ENCODE measurements at places on chromosomes 4 and X.

- no peak for DNase-seq
These were observed 79.4 kb upstream of the HELT start for GRCh38 chr4:184938871-184939270.

DNA sequence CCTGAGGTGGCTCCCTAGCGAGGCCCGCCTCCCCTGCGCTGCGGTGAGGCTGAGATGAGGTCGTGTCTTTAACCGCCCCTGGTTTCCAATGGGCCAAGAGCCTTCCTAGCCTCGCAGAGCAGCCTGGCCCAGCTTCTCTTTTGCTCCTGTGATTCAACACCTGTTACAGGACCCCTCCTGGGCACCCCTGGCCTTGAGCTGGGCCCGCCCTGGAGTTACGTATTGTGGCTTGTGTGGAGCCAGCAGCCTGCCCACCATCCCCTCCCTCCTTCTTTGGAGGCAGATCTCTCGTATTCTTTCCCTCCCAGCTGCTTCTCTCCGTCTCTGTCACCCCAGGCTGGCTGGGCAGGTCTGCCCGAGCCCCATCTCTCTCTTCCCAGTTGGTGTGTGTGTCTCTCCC, 19.3 kb upstream of the UBA1 start:
- DNase-seq = no peak

GRCh38 chr4:83885256-83886182, 349.6 kb downstream of the GPAT3 start:
- DNase-seq = no peak

DNA sequence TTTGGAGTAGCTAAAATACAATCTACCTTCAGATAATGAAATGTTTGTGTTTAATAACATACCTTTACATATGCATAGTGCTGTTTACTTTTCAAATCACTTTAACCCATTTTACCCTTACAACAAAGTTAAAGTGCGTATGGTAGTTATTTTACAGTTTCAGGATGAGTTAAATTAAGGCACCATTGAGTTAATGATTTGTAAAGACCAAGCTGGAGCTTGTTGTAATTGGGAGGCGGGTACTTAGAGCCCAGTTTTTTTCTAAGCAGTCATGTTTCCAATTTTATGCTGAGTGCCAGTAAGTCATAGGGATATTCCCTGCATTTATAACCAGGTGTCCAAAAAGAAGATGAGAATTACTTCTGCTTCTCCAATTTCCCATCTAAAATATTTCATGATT, 84.2 kb upstream of the NRK start:
- DNase-seq = no peak

GRCh38 chr4:61605984-61606383, 405.9 kb downstream of the ADGRL3 start:
- DNase-seq = no peak

DNA sequence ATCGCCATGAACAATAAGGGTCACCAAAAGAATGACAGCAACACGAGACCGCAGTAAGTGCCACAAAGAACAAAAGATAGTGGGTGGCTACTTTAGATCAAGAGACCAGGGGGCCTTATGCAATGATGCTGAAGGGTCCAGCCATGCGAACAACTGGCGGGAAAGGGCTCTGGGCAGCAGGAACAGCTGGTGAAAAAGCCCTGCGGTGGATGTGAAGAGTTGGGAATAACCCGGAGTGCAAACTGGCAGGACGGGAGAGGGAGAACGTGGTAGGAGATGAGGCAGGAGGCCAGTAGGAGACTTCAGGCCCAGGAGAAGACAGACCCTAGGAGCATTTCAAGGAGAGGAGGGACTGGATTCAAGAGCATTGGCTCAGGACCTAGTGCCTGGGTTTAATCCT, 120.2 kb downstream of the AFAP1 start:
- DNase-seq = no peak

DNA sequence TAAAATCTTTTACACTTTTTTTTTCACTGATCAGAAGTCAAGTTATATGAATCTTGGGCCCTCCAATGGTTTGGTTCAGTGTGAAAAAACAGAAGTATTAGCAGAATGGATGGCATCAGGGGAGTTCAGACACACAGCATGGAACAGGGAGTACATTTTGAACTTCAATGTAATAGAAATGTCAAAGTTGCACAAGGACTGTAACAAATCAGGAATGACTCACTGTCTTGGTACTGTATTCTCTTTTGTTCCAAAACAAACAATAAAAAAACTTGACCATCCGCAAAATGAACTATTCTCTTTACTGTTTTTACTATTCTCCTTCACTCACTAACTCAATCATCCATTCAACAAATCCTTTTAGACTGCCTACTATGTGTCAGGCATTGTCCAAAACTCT, 401.0 kb downstream of the FSTL5 start:
- DNase-seq = no peak

DNA sequence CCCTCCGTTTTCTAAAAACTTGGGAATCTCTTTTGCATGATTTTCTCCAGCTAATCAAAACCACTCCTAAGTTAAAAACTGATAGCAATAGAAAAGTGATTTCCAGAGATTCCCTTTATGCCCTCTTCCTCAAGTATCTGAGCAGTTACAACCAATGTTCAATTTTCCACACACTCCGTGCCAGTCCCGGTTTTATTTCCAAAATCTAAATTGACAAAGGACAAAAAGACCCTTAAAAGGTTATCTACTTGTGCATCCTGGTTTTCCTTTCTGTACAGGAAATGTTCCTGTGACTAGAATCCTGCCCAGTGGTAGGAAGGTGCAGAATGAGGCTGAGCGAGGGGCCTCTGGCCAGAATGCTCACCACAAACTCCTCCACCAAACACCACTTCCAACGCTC, 1.3 kb downstream of the SFRP2 start:
- no peak for DNase-seq

DNA sequence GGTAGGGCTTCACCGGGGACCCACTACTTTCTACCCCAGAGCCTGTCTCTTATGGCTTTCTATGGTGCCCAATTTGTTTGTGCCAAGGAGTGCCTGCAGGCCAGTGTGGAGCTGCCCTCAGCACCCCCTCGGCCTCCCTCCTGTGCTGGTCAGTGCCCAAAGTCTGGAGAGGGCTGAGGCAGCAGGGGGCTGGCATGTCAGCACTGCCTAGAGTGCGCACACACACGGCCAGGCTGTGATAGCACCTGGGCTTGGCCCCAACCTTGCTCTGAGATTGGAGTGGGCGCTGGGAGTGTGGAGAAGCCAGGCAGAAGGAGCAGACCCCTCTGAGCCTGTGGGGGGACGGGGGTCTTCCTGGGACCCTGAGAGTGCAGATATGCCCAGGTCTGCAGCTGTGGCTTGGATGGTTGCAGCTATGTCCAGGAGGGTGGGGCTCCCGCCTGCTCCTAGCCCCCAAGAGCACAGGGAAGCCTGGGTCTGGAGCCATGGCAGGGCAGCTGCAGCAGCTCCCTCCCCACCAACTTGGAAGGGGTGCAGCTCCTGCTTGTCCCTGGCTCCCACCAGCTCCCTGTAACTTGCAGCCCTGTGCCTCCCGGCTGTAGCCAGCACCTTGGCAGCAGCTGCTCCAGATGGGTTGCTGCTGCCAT, 46.3 kb downstream of the GAGE1 start:
- DNase-seq = no peak

DNA sequence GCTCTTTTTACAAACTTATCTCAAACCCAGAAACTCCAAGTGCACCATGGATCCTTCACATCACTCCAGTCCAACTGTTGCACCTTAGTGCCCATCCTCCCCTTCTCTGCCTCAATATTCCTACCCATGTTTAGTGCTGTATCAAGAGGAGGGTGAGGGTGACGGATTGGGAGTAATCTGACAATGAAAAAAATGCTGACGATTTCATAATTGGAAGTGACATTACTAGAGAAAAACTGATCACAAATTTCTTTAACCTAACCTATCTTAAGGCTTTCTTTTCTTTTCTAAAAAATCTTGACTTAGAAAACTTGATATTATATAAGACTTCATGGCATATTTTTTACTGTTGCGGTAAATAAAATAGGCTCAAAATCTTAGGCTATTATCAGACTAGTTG, 1.5 kb upstream of the DCAF12L2 start:
- DNase-seq = no peak

GRCh38 chrX:3362956-3363355, 16.5 kb upstream of the MXRA5 start:
- no peak for DNase-seq

DNA sequence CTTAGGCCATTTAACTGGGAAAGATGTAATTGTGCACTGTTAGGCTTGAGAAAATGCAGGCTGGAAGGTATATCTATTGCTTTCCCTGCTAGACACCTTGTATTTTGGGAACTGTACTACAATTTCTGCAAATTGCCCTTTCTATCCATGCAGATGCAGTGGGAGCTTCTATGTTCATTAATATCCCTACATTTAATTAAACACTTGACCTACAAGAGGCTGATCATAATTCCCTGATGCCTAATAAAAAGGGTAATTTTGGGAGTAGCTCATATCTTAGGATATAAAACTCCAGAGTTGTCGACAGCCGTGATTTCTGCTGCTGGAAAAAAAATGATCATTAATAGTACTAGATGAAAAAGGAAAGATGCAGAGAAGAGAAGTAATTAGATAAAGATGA, 19.7 kb downstream of the DTHD1 start:
- DNase-seq = no peak

DNA sequence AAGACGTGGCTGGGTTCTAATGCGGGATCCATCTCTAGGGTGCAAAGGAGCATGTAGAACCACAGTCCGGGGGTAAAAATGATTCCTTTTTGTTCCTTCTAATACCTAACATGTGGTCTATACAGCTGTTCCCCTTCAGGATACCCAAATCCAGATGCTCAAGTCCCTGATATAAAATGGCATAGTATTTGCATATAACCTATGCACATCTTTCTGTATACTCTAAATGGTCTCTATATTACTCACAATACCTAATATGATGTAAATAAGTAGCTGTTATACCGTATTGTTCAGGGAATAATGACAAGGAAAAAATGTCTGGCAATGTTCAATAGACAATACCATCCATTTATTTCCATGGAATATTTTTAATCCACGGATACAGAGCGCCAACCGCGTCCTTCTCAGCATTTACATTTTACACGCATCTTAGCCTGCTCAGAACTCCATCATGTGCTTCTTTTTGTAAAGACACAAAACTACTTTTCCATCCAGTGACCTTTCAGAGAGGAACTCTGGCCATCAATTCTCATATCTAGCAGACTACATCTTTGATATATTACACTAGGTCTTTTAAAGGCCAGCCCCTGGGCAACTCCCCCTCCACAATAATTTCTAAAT, 31.9 kb downstream of the ACSL1 start:
- no peak for DNase-seq

- no peak for DNase-seq
These were observed 142.5 kb upstream of the MED14 start for GRCh38 chrX:40877887-40878286.

DNA sequence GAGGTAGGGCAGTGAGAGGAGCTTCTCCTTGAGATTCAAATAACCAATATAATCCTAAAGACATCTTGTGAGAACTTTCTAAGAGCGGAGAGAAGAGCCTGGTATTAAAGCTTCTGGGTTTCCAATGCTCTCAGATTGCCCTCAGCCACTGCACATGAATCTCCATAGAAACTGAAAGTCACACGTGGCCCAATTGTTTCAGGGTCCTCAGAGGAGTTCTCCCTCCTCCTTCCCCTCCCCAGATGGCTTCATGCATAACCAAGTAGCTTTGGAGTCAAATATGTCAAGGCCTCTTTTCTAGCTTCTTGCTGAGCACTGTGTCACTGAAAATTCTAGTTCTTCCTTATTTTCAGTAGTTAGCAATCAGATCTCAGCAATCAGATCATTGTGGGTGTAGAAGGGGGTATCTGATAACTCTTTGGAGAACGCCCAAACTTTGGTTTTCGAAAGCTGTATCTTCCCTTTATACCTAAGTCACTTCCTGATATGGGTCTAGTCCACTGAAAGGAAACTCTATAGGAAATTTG, 2.2 kb downstream of the BTK start:
- no peak for DNase-seq

DNA sequence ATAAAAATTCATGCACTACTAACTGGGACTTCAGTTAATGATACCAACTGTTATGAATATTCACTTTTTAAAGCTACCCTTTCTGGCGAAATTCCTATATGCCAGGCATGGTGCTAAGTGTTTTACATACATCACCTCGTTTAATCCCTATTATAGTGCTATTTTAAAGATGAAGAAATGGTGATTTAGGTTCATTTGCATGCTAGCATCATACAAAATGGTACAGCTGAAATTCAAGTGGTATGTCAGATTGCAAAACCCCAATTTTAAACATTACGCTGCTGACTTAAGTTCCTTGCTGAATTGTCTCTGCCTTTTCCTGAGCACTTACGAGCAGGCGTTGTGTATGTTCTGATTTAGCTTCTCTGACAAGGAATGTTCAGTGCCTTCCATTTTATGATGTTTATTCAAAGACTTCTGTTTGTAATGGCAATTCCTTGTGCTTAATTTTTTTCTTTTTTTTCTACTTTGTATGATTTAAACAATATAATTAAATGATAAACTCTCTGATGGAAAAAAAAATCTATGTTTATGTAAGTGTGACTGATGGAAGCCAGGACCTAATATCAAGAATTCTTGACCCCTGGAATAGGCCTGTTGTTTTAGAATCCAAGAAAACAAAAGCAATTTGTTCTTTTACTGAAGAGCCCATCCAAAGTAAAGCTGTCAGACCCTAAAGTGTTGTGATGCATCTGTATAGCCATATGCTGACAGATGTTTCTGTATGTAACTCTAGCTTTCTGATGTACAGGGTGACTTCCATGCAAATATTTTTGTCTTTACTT, 148.1 kb downstream of the PCDH7 start:
- DNase-seq = no peak

DNA sequence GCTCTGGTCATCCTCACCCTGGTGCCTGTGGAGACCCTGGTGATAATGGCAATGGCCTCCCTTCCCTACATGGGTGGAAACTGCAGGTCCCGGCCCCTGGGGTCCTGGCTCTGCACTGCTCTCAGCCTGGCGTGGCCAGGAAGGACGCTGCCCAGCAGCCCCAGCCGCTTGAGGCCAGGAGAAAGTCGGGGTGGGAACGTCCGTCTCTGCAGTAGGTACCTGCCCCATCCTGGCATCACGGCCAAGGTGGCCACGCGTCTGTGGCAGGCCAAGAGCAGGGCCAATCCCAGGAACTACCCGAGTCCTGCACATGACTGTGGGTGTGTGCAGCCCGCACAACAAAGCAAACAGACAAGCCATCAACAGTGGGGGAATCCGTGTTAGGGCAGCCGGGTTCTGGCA, 33.8 kb downstream of the FGFRL1 start:
- DNase-seq = no peak

GRCh38 chr4:175667122-175667521, 144.9 kb downstream of the GPM6A start:
- no peak for DNase-seq

- DNase-seq = no peak
These were observed 17.1 kb upstream of the BEX4 start for GRCh38 chrX:103197721-103198306.

GRCh38 chr4:24846716-24847115, 51.3 kb downstream of the SOD3 start:
- DNase-seq = no peak

Measured in activated T-helper 9 cell treated with anti-CD3 and anti-CD28 coated beads, Interleukin-2, amount 50 U/mL, for 16 hours (primary cell).